Stimulated activated CD4-positive, alpha-beta T cell treated with anti-CD3 and anti-CD28 coated beads, TNF-alpha, amount 100 ng/mL, for 4 hours (primary cell): ENCODE measurements at places on chromosomes 1 and 21.

DNA sequence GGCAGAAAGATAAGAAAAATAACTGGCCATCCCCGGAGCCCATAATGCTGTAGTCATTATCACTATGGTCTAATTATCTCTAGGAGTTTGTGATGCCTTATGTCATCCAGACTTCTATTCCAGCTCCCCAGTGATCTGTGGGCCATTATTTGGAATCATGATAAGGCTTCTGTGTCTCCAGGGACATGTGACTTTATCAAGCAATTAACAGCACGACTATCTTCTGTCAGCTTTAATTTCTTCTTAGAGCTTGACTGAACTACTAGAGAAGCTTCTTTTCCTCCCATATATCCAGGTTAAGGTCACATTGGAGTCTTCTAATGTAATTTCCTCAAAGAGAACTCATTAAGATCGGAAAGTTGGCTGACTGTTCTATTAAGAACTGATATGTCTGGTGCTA lies 100.4 kb downstream of the LHX8 start:
- no peak for DNase-seq

GRCh38 chr1:112506306-112506705 lies 2.5 kb upstream of the WNT2B start:
- no peak for DNase-seq

DNA sequence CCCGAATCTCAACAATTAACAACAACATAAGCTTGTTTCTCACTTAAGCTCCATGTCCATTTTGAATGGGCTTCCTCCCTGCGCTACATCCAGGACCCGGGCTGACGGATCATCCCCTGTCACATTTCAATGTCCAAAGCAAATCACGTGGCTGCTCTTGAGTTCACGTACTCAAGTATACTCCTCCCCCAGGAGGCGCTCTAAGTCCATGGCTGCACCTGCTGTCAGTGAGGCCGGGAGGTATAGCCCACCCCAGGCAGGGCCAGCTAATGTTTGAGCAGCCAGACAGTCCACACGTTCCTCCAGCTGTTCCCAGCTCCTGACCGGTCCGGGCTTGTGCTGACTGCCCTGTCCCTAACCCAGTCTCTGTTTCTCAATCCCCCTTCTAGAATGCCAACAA lies 220.8 kb downstream of the SLC35F3 start:
- DNase-seq: no peak

GRCh38 chr1:154221278-154222001 lies 685 bp downstream of the UBAP2L start:
- DNase-seq: peak; percentile 67
